ENCODE measurements at places on chromosomes 3 and 15. TPM values are rescaled to one million over a fixed set of nuclear protein-coding genes. Genes with fewer than 3 reads are reported as not detected.

GRCh38 chr3:118435851-118436350, 598.7 kb downstream of the IGSF11 start:
- DNase-seq, result no peak

- no peak for DNase-seq
Observed at GRCh38 chr3:42605546-42606173, 5.2 kb downstream of the NKTR start.

DNA sequence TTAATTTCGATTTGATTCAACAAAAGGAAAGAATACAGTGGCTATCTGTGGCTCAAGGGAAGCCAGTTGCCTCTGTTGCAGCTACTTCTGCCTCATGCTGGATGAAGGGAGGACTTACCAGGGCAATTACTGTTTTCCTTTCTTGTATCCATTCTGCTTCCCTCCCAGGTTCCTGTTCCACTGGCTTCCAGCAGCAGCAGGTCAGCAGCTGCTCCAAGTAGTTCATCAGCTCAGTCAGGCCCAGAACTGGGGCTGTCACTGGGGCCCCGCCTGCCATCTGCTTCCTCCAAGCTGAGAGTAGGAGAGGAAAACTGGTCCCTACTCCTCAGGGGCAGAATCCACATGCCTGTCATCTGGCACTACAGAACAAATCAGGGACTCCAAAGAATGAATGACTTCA, 48.6 kb upstream of the ULK4 start:
- no peak for DNase-seq

DNA sequence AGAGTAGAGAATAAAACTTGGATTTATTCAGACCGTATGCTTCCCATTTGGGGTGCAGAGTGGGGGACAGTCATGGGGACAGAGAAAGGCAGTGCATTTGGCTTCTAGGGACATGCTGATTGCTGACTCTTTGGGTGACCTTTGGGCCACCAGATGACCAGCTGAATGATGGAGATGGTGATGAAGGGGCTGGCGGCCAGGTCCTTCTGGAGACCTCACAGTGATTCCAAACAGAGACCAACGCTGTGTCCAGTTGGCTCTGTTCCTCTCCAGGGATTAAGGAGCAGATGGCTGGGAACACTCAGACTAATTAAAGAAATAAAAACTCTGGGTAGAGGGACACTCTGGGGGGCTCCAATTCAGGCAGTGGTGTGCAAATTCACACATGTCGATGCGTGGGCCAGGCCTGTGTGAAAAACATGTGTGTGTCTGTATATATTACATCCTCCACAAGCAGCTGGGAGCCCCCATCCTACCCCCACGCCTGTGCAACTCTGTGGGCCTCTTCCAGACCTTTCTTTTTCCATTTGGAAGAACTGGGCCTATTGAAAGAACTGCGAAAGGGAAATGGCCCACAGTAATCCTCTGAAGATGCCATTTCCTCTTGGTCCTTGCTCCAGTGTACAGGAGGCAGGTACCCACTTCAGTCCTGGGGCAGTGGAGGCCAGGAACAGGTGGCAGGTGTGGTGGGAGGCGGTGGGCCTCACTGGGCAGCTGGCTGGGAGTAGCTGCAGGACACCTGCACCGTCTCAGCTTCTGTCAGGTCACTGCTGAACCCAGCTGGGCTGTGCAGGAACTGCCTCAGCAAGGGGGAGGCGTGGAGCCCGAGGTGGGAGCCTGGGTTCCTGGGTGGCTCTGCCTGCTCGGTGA, 8.9 kb downstream of the XIRP1 start:
- peak; percentile 51 for DNase-seq

GRCh38 chr3:71498543-71498942, 85.0 kb downstream of the FOXP1 start:
- DNase-seq, result no peak

DNA sequence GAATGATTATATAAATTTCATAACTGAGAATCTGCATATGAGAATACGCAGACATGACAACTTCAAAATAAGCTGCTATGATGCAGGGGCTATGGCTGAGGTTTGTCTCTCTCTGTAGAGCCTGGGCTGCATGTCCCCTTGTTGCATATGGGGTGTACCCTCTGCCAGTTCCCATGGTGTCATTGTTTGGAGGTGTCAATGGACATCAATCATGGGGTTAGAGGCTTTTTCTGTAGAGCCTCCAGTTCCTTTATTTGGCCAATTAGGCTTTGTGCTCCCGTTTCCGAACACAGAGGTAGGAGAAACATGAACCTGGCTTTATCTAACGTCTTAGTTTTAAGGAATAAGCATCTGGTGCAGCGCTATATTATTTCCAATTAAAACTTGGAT, 77.3 kb upstream of the RARB start:
- no peak for DNase-seq

- peak; percentile 16 for DNase-seq
Observed at GRCh38 chr3:38645076-38645475, 4.4 kb downstream of the SCN5A start.

DNA sequence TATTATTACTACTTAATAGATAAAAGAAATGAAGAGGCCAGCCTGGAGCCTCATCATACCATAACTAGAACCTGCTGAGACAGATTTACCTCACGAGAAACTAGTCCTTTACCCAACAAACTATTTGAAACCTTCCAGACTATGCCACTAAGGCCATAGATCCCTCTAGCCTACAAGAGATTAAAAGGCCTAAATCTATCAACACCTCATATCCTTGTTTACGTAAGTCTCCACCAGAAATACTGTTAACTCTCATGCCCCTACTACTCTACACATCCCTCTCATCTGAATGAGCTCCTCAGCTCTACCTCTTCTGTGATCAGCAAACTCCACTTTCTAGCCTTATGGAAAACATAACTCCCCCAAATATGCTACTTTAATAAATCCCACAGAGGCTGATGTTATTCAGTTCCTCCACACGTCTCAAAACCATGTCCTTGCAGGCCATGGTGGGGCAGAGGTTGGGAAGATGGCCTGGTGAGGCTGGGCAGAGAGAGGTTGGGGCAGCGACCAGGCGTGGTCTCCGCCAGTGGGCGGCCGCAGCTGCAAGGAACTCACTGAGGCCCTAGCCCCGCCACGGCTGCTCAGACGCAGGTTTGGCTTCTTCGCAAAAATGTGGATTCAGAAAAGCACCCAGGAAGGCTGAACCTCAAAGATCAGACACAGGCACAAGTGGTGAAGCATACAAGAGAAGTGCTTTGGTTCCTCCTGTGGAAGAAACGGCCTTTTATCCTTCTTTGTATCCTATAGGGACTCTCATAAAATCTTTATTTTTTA, 65.8 kb downstream of the GSK3B start:
- no peak for DNase-seq

GRCh38 chr15:88865498-88866099, 29.7 kb downstream of the HAPLN3 start:
- DNase-seq, result no peak

- peak; percentile 61 for DNase-seq
Observed at GRCh38 chr3:105868431-105868741, 426 bp downstream of the CBLB start.

- no peak for DNase-seq
Observed at GRCh38 chr3:38614091-38614490, 35.4 kb downstream of the SCN5A start.

DNA sequence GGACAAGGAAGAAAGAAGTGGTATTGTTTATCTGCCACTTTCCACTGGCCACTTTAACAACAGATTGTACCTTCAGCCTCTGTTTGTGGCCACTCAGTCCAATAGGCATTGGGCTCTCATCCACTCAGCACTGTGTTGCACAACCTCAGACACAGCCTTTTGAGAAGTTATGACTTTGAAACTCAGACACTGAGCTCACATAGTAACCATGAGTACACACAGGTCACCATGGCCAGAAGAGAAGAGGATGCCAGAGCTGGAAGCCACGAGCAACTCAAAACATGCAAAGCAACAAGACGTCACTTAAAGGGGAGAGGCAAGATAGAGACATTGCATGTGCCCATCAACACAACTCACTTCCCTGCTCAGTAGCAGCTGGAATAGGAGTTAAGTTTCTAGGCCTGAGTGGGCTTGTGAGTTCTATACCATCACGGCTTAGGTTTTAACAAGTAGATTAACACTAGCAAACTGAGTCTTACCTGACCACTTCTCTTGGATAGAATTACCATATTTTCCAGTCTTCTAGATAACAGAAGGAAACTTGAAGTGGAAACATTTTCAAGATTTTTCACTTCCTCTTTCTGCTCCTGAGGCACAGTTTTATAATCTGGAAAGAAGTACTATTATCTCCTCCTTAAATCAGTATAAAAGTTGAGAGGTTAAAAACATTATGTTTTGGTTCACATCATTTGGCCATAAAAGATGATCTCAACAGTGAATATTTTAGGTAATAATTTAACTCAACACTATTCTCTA, 103.5 kb downstream of the IMPG2 start:
- DNase-seq, result no peak

GRCh38 chr3:169112153-169112892, 551.2 kb downstream of the MECOM start:
- DNase-seq, result no peak

DNA sequence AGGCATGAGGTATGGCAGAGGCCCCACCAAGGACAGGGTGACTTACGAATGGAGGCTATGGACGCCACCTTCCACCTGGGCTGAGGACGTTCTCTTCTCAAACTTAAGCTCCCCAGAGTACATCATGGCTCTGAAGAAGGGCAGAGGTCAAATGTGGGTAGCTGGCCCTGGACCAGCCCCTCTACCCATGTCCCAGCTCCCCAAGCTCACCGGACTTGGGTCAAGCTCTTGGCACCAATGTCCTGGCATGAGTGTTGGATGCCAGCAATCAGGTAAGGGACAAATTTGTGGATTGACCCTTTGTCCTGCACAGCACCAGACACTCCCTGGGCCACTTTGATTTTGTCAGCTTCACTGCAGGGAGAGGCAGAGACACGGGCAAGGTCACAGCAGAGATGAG, 2.5 kb downstream of the NDUFAF3 start:
- no peak for DNase-seq

DNA sequence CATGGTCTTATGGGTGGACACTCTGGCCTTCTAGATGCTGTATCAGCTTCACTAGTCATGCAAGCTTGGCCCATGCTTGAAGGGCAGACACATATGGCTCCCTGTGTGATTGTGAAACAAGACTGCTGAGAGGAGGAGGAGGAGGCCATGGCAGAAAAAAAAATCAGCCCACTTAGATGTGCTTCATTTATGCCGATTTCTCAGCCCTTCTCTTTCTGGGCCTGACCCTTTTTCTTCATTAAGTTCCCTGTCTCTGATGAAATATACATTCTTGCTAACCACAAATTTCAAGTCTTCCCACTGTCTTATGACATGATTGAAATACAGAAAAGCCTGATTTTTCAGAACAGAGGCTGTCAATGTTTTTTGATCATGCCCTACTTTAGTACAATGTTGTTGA, 213.0 kb upstream of the FEZF2 start:
- DNase-seq, result no peak

- no peak for DNase-seq
Observed at GRCh38 chr3:99466331-99466730, 172.1 kb upstream of the COL8A1 start.

DNA sequence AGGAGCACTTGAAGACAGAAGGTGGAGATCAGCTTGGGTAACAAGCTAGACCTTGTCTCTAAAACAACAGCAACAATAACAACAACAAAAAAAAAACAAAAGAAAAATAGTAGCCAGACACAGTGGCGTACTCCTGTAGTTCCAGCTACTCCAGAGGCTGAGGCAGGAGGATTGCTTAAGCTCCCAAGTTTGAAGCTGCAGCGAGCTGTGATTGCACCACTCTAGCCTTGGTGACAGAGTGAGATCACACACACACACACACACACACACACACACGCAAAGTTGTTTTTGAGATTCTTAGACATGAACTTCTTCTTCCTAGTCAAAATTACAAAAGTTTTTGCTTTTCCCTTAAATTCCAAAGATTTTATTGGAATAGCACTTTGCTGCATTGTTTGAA, 93.0 kb upstream of the IGSF10 start:
- no peak for DNase-seq

The LMOD3 gene
- not detected for total RNA-seq

The RETNLB gene
- not detected for total RNA-seq

The PATL2 gene
- 12.4 TPM for total RNA-seq

The GRK7 gene
- not detected for total RNA-seq

The XIRP1 gene
- total RNA-seq, result 0.14 TPM

The HTD2 gene
- 10.3 TPM for total RNA-seq

Data from activated naive CD4-positive, alpha-beta T cell treated with anti-CD3 and anti-CD28 coated beads, Interleukin-2, amount 50 U/mL, for 72 hours (primary cell).